ENCODE measurements at places on chromosomes 5 and 9.

GRCh38 chr5:170747851-170748250, 35.7 kb upstream of the GABRP start:
- DNase-seq = no peak

- no peak for DNase-seq
Measured at GRCh38 chr9:79658926-79659325, 87.2 kb downstream of the TLE4 start.

GRCh38 chr9:16291921-16292320, 578.5 kb downstream of the BNC2 start:
- DNase-seq = no peak

- no peak for DNase-seq
Measured at GRCh38 chr5:152932621-152933020, 527.5 kb upstream of the NMUR2 start.

DNA sequence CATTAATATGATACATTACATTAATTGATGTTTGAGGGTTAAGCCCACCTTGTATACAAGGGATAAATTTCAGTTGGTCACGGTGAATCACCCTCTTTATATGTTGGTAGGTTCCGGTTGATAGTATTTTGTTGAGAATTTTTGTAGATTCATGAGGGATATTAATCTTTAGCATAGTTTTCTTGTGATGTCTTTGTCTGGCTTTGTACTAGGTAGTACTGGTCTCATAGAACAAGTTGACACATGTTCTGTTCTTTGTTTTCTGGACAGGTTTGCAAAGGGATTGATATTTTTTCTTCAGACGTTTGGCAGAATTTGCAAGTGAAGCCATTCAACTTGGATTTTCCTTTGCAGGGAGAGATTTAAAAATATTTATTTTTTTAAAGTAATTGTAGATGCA, 49.1 kb upstream of the CLK4 start:
- DNase-seq = no peak

DNA sequence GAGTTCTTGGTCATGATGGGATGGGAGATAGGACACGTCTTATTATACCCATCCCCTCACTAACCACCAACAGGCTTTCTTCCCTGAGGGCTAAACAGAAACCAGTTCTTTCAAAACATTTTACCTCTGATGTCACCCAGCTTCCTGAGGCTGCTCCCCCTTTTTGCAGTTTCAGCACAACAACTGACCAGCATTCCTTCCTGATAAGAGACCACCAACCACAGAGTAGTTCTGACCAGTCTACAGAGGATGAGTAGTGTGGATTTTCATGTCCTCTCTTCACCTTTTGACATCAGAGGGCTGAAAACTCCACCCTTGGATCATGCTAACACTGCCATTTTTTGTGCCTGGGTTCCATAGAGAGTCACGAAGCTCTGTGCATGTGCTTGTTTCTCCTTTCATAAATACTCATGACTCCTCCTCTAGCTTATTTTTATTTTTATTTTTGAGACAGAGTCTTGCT, 82.6 kb downstream of the OSTF1 start:
- DNase-seq = no peak

DNA sequence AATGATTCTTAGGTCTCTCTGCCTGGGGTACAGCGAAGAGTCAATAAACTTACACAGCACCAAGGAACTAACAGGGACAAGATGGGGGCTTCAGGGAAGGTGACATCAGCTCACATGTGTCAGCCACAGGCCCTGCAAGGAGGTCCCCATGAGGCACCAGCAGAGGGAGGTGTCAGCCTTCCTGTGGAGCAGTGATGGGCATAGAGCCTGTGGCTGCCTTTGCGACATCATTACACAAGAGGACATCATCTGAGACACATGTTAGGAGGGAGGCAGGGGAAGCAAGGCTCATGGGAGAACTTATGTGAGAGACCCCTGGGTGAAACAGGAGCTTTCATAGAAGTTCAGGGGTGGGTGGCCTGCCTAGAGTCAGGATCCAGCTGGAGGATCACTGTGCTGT, 389.6 kb downstream of the SEMA5A start:
- DNase-seq = no peak

DNA sequence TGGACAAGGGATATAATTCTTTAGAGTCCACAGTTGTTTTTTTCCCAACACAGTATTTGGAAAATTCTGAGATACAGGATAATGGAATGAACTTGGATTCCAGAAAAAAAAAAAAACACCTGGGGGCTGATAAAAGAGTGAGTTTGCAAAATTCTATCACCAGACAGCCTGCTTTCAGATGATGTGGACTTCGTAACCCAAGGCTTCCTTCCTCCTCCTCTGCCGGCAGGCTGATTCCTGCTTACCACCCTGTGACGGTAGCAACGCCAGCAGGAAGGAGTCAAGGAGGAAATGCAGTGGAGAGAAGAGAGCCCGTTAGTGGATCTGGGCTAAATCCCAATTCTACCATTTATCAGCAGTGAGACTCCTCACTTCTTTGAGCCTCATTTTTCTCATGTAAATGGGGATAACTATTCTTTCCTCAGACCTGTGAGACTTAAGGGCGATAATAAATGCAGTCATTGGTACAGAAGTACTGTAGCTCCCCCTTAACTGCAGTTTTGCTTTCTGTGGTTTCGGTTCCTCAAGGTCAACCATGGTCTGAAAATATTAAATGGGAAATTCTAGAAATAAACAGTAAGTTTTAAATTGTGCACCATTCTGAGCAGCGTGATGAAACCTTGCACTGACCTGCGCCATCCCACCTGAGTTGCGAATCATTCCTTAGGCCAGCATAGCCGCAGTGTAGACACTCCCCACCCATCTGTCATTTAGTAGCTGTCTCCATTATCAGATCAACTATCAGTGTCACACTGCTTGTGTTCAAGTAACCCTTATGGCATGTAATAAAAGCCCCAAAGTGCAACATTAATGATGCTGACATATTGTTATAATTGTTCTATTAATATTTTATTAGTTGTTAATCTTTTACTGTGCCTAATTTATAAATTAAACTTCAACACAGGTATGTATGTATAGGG, 71.4 kb downstream of the DCP2 start:
- DNase-seq = no peak

GRCh38 chr5:144453753-144454152, 283.1 kb downstream of the KCTD16 start:
- DNase-seq = no peak

DNA sequence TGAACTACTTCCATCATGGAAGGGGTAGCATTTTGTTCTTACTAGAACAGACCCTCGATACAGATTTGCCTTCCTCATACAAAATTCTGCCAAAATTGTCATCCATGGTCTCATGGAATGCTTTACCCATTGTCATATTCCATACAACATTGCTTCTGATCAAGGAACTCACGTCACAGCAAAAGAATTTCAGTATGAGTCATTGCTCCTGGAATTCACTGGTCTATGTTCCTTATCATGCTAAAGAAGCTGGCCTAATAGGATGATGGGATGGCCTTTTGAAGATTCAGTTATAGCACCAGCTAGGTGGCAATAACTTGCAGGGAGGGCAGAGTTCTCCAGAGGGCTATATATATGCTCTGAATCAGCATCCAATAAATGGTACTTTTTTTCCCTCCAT, 18.2 kb upstream of the FNIP1 start:
- no peak for DNase-seq

DNA sequence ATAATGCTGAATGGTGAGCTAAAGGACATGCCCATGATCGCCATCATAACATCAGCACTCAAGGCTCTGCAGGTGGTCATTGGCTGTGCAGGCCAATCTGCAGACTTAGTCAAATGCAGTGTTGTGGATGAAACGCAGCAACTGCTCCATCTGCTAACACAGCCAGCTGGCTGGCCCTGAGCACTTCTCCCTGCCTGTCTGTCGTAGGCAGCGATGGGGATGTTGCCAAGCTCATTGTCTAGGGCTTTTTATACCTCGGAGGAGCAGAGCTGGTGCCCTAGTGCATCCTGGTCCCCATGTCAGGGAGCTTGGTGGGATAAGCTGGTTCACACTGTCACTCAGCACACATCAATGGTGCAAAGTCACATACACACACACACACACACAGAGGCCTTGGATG, 189.4 kb downstream of the TENT4A start:
- DNase-seq = no peak

GRCh38 chr5:31232273-31232888, 38.9 kb downstream of the CDH6 start:
- DNase-seq = no peak

DNA sequence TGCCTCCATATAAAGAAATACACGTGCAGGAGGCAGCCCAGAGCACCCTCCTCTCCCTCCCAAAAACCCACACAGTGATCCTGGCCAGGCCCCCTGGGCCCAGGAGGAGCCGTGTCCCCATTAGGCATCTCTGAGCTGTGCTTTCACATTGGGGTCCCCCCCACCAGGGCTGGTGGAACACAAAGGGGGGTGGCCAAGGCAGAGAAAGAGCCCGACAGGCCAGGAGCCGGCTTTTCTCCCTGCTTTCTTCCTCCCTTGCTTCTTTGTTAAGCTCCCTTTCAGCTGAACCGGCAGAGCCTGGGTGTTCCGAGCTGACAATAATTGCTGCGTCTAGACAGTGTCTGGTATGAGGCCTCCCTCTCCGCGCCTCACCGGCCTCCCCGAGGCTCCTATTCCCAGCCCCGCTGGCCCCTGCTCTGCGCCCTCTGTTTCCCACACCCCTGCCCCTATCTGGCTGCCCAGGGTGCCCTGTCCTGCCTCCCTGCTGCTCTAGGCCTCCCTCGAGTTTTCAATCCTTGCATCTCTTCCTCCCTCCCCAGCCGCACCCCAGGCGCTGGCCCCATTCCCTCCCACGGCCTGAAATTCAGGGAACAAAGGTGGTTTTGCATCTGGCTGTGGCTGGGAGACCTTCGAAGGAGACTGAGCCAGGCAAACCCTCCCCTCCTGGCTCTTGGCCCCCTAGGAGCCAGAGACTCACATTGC, 120.6 kb downstream of the C9orf50 start:
- no peak for DNase-seq

DNA sequence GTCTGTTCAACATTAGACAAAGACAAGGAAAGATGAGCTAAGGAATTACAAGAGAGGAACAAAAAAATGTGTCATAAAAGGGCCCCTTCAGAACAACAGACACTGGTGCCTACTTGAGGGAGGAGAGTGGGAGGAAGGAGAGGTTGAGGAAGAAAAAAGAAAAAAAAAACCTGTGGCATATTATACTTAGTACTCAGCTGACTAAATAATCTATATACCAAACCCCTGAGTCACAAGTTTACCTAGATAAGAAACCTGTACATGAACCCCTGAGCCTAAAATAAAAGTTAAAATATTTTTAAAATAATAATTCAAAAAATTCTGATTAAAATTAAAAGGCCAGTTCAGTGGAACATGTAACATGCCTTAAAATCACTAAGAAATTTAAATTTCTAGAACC, 107.3 kb downstream of the MTREX start:
- no peak for DNase-seq

DNA sequence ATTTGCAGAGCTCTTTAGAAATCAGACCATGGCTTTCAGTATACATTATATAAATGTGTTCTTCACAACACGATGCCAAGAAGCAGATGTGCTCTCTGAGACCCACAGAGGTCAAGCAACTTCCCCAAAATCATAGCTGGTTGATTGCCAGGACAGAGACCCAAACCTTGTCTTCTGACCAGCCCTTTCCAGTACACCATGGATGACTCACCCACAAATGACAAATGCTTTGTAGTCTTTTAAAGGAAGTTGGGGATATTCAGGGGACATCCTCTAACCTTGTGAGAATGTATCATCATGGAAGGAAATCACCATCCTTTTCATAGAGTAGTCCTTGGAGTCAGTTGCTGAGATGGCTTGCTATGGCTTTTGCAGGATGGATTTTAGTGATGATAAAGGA, 30.1 kb downstream of the ZNF462 start:
- no peak for DNase-seq

GRCh38 chr9:98568909-98569469, 139.7 kb downstream of the GABBR2 start:
- DNase-seq = no peak

- no peak for DNase-seq
Measured at GRCh38 chr5:171162596-171162995, 146.5 kb upstream of the TLX3 start.

DNA sequence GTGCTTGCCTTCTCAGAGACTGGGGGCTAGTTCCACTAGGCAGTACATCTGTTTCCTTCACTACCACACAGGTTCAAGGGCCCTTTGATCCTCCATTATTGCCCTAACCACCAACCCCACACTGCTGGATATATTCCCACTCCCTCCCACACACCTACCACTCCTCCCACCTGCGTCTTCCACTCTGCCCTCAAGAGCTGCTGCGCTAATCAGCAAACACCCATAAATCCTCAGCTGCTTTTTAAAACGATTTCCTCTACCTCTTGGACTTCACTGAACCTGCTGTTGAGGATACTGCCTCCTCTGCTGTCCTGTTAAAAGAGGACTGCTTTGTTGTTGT, 120.9 kb downstream of the MAPKAP1 start:
- no peak for DNase-seq

DNA sequence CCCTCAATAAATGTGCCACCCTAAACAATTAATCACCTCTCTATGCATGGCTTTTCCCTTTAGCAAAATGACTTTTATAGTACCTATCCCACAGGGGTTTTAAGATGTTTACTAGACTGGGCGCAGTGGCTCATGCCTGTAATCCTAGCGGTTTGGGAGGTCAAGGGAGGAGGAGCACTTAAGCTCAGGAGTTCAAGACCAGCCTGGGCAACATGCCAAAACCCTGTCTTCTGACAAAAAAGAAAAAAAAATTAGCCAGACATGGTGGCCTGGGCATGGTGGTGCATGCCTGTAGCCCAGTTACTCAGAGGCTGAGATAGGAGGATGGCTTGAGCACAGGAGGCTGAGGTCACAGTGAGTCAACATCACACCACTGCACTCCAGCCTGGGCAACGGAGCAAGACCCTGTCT, 13.5 kb downstream of the SH3TC2 start:
- DNase-seq = no peak

DNA sequence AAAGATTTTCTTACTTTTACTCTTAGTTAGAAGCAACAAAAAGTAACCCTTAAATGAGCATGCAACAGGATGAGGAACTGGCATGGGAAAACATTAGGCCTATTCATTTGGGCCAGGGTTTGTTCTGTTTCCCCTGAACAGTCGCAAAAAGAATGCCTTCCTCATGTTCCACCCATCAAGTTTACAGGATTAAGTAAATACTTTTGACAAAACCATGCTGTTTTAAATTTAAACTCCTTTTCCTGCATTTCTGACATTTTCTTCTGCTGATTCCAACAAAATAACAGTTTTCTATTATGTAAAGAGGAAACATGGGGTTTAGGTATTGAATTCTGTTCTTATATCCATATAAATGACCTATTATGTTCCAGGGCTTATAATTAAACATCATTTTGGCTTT, 236.6 kb upstream of the ACTBL2 start:
- no peak for DNase-seq

Data from activated T-cell treated with anti-CD3 and anti-CD28 coated beads for 24 hours (primary cell).